ENCODE measurements at places on chromosomes 4 and X.

DNA sequence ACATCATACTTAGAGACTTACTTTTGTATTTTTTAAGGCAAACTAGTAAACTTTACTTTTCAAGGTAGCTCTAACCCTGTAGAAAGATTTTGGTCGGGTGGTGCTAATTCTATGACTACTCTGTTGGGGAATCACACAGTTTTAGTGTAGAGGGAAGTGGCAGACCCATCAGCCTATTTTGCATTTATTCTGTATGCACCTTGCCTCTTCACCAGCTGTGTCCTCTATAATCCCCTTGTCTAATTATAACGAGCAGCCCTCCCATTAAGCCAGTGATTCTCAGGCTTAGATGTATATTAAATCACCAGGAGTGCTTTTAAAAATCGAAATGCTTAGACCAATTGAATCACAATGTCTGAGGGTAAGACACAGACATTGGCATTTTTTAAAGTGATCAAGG lies 78.1 kb downstream of the GALNT7 start:
- DNase-seq = no peak

- no peak for DNase-seq
Observed at GRCh38 chrX:7047951-7048350, 99.6 kb upstream of the STS start.

DNA sequence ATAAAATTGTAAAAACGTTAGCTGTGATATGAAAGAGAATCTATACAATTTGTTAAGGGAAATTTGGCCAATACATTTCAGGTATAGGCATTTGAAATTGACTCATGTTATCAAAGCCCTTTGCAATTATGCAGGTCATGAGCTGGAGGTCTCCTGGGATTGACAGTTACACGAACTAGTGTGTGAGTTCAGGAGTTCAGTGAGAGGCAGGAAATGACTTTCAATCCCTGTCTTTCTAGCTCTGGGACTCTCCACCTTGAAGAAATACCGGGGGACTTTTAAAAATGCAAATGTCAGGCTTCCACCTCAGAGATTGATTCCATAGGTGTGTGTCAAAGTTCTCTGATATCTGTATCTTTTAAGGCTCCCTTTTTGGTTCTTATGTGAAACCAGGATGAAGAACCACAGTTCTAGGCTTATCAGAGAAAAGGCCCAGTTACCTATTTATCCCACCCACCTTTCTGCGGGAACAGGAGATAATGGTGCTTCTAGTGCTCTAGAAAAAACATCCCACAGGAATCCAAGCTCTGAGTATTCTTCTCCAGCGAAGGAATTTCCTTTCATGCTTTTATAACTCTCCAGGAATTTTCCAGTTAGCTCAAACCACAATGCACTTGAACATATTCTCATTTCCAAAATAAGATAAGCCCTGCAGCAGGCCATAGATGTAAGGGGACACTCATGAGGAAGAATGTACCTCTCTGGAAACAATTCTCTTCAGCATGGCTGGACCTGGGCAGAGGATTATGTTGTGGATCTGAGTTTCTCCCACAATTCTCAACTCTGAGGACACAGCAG lies 501.0 kb downstream of the IDS start:
- no peak for DNase-seq

DNA sequence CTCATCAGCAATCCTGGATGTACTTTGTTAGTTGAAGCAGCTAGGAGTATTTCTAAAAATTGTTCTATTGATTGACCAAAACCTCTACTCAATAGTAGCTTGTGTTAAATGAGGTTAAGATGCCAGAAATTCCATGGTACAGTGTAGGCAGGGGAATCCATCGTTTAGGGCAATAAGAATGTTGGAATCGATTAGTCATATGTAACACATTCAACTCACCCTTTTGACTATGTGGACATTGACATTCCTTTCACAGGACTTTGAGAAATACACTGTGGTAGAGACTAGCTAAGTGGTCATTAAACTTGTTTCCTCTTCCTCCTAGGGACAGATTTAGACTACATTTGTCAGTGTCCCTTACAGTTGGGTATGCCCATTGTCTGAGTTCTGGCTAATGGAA lies 40.2 kb downstream of the KDM5C start:
- DNase-seq = no peak

GRCh38 chr4:188228279-188228678 lies 89.0 kb downstream of the TRIML1 start:
- DNase-seq = no peak

GRCh38 chrX:150483356-150483985 lies 85.0 kb upstream of the MTM1 start:
- no peak for DNase-seq

All from GM18507 (cell line).